ENCODE measurements at places on chromosomes 1 and 21.

DNA sequence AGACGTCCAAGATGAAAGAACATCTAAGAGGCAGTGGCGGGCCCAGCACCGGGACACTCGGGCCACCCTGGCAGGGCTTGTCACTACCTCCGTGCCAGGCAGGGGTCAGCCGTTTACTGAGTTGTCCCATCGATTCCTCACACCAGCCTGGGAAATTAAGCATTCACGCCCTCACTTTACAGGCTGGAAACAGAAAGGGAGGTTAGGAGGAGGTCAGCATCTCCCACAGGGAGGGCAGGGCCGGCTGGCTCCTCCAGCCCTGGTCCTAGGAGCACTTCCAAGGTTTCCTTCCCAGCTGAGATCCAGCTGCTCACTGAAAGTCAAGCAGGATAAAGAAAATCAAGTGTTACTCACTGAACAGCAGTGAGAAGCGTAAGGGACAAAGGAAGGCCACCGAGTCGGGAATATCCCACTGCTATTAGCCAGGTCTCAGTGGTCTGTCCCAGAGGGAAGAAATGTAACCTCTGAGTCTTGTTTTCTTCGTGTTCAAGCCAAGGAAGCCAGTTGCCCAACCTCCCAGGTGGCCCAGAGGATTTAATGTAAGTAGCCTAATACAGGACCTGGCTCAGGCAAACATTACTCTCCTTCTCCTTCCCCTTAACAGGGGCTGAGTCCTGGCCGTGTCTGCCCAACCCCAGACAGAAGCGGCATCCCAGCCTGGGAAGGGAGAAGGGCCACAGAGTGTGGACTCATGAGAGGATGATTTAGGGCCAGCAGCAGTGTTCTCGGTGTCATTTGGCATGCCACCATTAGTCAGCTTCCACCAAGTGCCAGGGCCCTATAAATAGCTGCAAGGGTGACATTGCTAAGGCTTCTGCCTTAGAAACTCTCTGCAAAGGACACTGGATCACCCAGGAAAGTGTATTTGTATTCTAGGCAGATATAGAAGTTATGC lies 203.1 kb upstream of the GALNT2 start:
- DNase-seq, result no peak

GRCh38 chr1:184418652-184419349 lies 32.0 kb downstream of the C1orf21 start:
- DNase-seq, result no peak

DNA sequence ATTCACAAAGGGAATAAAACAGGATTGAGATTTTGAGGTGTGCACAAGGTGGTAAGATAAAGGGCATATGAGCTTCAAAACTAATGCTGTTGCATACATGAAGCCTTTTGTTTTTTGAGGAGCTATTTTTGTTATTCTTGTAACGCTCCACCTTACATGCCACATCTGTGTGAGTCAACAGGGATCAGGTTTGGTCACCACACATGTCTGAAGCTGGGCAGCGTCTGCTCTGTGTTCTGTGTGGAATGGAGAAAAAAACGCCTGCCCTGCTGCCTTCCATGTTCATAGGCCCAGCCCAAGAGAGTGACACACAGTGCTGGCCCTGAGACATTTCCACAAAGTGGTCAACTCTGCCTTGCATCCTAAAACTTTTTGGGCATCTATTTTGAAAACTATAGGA lies 67.7 kb downstream of the MPZL1 start:
- DNase-seq, result no peak

GRCh38 chr21:25967181-25967900 lies 203.2 kb downstream of the APP start:
- no peak for DNase-seq

DNA sequence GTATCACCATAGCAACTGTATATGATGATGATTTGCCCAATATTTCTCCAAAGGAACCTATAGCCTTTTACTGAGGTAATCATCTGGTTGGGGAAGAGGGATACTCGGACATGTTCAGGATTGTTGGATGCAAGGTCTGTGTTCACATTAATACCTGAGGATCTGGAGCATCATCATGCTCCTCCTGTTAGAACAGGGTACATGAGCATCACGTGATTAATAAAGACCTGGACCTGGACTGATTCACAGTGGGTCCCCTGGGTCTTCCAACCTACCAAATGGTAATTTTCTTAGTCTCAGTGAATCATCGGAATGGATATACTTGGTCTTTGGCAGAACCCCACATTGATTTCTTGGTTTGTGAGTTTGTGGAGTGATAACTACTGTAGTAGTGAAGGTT lies 45.6 kb upstream of the ZBTB18 start:
- no peak for DNase-seq

GRCh38 chr1:201585901-201586300 lies 47.0 kb downstream of the NAV1 start:
- DNase-seq, result no peak

- no peak for DNase-seq
Measured at GRCh38 chr1:170536924-170537551, 5.1 kb downstream of the GORAB start.

- no peak for DNase-seq
Measured at GRCh38 chr21:45116066-45116465, 41.7 kb downstream of the ADARB1 start.

DNA sequence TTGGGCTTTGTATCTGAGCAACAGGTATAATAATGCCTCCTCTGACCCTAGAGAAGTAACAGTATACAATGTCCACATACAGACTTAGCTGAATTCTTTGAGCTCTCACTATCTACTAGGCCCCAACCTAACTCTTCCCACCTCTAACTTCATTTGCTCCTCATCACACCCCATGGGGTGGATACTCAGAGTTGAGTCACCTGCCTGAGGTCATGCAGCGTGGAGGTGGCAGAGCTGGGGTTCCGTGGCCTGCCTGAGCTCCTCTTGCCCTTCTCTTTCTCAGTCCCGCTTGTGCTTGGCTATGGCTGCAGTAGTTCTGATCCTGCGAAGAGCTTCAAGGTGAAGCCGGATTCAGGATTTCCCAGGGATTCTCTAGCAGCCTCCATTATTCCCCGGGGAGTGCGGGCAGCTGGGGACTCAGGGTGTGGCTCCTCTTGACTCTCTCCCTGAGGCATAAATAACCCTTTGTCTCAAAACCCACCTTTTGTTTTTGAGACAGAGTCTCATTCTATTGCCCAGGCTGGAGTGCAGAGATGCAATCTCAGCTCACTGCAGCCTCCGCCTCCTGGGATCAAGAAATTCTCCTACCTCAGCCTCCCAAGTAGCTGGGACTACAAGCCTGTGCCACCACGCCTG lies 29.9 kb upstream of the ACTL8 start:
- DNase-seq, result no peak

DNA sequence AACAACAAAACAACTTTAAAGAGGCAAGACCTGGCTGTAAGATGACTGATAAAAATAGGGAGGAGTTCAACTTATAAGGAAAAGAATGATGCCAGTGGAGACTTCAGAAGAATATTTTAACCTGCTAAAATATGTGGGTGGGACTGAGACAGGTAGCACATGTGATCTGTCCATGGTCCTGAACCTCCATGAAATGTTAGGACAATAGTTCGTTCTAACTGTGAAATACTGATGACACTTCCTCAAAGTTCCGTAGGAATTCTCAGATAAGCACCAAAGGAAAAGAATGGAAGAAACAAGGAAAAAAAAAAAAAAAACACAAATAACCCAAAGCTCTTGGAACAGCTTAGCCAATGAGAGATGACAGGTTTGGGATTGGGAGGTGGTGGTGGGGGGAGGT lies 44.7 kb downstream of the CDC42BPA start:
- DNase-seq, result no peak

DNA sequence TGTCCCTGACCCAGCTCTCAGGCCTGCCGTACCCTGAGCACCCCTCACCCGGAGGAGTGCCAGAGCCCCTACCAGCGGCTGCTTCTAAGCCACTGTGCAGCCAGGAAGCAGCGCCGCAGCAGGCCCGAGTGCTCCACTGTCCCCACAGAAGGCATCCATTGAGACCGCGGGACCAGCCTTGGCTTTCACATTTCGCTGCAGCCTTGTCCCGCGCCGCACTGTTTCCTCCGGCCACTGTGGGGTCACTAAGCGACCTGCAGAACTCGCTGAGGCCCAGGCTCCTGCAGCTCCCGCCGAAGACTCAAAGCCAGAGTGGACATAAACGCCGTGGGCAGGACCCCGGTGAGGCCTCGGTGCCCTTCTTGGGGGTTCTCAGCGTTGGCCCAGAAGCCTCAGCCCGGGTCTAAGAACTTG lies 3.0 kb downstream of the ALX3 start:
- DNase-seq, result no peak

GRCh38 chr1:42938645-42939615 lies 19.7 kb downstream of the SLC2A1 start:
- no peak for DNase-seq

DNA sequence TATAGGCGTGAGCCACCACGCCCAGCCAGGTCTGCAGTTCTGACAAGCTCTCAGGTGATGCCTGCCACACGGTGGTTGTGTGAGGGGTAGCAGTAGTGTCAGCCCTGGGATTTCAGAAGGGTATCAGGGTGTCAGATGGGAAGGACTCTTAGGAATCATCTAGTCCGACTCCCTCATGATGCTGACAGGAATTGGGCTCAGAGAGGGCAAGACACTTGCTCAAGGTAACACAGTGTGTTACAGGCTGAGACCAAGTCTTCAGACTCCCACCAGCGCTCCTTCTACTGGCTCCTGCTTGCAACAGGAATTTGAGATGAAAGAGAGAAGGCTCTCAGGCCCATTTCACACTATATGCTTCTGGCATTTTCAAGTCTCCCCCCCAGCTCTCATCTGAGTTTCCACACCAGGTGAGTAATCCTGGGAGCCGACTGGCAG lies 6.9 kb downstream of the HTR1D start:
- DNase-seq, result no peak

DNA sequence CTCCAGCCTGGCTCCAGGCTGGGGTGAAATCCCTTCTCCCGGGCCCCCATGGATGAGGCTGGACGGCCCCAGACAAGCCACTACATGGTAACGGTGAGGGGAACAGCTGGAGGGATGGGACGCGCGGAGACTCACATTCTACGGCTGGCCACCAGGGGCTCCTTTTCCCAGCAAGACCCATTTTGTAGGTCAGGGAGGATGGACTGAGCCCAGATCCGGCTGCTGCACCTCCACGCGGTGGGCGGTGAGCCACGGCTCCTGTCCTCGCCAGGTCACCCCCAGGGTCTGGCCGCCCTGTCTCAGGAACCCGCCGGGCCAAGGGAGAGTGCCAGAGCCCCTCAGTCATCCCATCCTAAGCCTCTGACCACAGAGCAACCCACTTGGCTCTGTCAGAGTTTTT lies 75.0 kb upstream of the ACTRT2 start:
- no peak for DNase-seq

- no peak for DNase-seq
Measured at GRCh38 chr1:53458634-53459033, 565 bp upstream of the DMRTB1 start.

- no peak for DNase-seq
Measured at GRCh38 chr1:161266836-161267235, 8.3 kb downstream of the PCP4L1 start.

DNA sequence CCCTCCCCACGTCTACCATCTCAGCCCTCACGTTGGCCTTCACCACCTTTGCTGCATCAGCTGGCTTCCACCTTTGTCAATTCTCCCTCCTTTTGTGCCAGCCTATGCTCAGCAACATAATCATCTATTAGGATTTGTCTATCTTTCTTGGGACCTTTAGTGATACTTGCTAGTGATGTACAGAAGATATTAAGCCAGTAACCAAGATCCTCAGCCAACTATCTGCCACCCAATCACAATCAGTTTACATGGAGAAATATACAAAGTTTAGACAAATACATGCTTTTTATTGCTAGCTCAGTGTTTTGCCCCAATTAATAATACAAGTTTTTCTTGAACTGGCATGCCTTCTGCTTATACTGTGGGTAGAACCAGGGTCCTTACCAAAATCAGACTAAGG lies 172.3 kb downstream of the TPR start:
- DNase-seq, result no peak

GRCh38 chr21:42308161-42308913 lies 6.9 kb downstream of the TFF3 start:
- no peak for DNase-seq

GRCh38 chr1:37850352-37850955 lies 8.9 kb downstream of the MTF1 start:
- DNase-seq, result no peak

GRCh38 chr1:154972517-154973343 lies 1.8 kb upstream of the CKS1B start:
- DNase-seq, result no peak

GRCh38 chr1:29934255-29934772 lies 698.0 kb downstream of the PTPRU start:
- no peak for DNase-seq

GRCh38 chr1:204771358-204771757 lies 85.8 kb upstream of the LRRN2 start:
- no peak for DNase-seq

DNA sequence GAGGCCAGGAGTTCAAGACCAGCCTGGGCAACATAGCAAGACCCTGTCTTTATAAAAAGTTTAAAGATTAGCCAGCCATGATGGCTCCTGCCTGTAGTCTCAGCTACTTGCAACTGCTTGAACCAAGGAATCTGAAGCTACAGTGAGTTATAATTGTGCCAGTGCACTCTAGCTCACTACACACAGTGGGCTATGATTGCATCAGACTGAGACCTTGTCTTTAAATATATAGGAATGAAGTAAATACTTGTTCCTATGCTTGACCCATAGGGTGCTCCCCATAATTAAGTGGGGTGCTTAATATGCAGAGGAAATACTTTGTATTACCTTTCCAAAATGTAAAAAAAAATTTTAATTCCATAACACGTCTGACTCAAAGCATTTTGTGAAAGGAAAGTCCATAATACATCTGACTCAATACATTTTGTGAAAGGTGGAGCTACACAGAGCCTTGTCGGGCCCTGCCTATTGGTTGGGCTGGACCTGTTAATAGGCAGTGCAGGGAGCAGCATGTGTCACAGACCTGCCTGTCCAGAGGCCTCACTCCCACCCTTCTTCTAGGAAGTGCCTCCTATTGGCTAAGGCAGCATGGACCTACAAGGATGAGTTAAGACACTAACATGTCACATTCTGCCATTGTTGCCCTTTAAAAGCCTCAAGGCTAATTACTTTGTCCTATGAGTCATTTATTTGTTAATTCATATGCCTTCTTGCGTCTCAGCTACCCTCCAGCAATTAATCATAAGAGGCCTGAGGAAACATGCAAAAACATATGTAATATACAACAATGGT lies 33.6 kb downstream of the CD58 start:
- no peak for DNase-seq

GRCh38 chr1:167543199-167543990 lies 10.2 kb downstream of the CREG1 start:
- DNase-seq, result no peak

GRCh38 chr1:17227358-17227915 lies 21.5 kb upstream of the PADI3 start:
- no peak for DNase-seq

- DNase-seq, result no peak
Measured at GRCh38 chr1:83761167-83762038, 237.5 kb downstream of the TTLL7 start.

GRCh38 chr1:201272799-201273198 lies 10.5 kb upstream of the PKP1 start:
- DNase-seq, result no peak

DNA sequence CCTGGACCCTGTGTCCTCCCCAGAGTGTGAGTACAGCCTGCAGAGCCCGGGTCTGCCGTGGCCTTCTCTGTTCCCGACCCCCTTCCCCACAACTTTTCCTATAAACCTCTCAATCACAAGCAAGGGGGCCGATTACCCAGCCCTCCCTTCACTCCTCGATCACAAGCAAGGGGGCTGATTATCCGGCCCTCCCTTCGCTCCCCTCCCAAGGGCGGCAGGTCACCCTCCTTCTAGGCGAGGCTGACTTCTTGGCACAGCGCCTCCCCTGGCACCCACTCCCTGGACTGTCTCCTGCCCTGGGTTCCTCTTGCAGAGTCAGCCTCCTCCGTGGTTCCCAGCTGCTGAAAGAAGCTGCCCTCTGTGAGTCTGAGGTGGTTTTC lies 12.3 kb upstream of the LDLRAP1 start:
- DNase-seq, result no peak

All from stimulated activated CD8-positive, alpha-beta memory T cell treated with anti-CD3 and anti-CD28 coated beads, Interleukin-7, amount 100 ng/mL, for 1 hour (primary cell).